ENCODE measurements at places on chromosomes 2 and 18.
A peak's percentile ranks its signal among the peaks of the same experiment; 100 is the strongest.

GRCh38 chr2:13660231-13660630 lies 943.5 kb downstream of the TRIB2 start:
- DNase-seq, result no peak

DNA sequence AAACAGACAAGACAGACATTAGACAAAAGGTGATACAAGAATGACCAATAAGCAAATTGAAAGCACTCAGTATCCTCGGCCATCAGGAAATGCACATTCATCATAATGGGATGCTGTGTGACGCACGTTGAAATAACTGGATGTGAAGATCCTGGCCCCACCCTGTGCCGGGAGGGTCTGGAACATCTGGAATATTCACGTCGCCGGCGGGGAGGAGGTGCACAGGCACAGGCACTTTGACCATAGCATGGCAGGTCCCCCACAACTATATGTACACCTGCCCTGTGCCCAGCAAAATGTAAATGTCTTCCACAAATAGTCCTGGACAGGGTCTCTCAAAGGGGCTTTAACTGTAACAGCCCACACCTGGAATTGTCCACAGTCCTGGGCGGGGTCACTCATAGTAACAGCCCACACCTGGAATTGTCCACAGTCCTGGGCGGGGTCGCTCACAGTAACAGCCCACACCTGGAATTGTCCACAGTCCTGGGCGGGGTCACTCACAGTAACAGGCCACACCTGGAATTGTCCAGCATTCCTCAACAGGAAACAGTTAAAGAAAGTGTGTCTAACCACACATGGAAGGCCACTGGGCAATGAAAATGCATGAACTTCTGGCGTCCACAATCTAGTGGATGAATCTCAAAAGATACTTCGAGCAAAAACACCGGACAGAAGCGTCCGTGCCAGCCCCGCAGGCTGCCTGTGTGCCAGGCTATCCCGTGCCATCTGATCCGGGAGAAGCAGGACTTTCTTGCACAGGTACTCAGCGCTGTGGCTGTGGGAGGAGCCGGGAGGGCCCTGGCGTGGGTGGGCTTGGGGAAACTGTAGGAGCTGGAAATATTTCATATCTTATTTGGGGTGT lies 113.4 kb downstream of the RTP5 start:
- no peak for DNase-seq

- DNase-seq, result no peak
Observed at GRCh38 chr18:79507546-79508480, 112.1 kb downstream of the NFATC1 start.

DNA sequence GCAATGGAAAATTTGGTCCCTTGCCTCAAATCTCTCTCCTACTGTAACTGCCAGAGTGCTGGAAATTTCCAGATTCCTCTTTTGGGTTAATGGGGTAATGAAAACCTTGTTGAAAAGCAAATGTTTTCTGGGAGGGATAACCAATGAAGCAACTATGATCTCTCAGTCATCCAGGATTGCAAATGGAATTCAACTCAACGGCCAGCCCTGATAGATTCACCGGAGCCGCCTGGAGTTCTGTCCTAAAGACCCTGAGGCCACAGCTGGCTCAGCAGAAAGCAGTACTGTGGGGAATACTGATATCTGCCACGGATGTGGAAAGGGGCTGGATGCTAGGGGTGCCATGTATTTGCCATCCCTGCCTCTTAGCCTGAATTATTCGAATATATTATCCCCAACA lies 167.8 kb downstream of the NRP2 start:
- DNase-seq, result no peak

GRCh38 chr2:218323526-218324472 lies 31.5 kb upstream of the TMBIM1 start:
- peak; percentile 43 for DNase-seq
